Right ventricle myocardium superior (tissue), 1 donor: ENCODE measurements at places on chromosomes 4 and X. TPM values are rescaled to one million over a fixed set of nuclear protein-coding genes. Genes with fewer than 3 reads are reported as not detected.

DNA sequence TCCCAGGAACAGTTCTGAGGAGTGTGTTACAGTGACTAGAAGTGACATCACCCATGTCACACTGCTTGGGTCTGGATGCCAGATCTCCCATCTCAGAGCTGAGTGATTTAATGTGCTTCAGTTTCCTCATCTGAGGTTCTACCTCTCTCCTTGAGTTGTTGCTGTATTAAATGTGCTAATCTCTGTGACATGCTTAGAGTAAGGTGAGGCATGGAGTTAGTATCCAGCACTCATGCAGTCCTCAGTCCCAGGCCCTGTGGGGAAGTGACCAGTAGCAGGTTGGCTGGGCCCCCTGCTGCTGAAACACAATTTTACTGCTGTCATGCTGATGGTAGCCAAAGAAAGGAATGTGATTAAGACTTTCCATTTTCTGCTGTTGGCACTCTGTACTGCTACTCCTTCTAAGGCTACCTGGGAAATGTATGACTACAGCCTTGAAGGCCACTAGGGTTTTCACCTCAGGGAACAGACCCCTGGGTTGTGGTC is 639.6 kb downstream of the MID1IP1 start:
- no peak for DNase-seq

DNA sequence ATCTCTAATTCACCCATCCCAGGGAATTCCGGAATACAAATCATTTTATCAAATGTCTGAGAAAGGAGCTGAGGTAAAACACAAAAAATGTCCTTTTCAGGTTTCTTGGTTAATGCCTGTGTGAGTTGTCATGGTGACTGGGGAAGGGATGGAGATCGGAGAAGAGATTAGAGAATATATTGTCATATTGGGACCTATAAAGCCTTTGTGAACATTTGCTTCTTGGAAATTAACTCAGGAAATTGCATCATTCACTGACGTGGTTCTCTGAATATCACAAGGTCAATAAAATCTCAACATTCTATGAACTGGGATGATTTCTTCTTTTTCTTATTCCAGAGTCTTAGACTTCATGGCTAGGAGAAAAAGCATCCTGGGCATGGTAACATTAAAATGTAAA is 174.8 kb upstream of the GLRA2 start:
- no peak for DNase-seq

DNA sequence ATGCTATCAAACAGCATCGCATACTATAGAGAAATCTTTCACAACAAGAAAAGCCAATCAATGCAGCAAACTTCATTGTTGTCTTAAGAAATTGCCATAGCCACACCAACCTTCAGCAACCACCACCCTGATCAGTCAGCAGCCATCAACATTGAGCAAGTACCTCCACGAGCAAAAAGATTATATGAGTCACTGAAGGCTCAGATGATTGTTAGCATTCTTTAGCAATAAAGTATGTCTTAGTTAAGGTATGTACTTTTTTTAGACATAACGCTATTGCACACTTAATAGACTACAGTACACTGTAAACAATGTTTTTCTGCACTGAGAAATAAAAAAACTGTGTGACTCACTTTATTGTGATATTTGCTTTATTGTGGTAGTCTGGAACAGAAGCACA is 37.8 kb upstream of the FUNDC1 start:
- DNase-seq, result no peak

GRCh38 chr4:72109959-72110497 is 78.2 kb downstream of the NPFFR2 start:
- no peak for DNase-seq

Gene ALB
- total RNA-seq, result 4.5 TPM
